Aorta (tissue), 5 donors: ENCODE measurements at places on chromosomes 12 and 14. TPM values are rescaled to one million over a fixed set of nuclear protein-coding genes. Genes with fewer than 3 reads are reported as not detected.

The SLC6A15 gene
- polyA plus RNA-seq: not detected

The HPD gene
- 6.6 TPM for polyA plus RNA-seq

The HEATR5A gene
- polyA plus RNA-seq: 7.5 TPM

The SLCO1B3 gene
- not detected for polyA plus RNA-seq

The CMA1 gene
- not detected for polyA plus RNA-seq

The GPR68 gene
- not detected for polyA plus RNA-seq

The NRXN3 gene
- 6.7 TPM for polyA plus RNA-seq

The PTPRO gene
- 8.1 TPM for polyA plus RNA-seq

The TAS2R8 gene
- not detected for polyA plus RNA-seq

The PSME2 gene
- polyA plus RNA-seq: 261 TPM

The RAPGEF3 gene
- polyA plus RNA-seq: 3.1 TPM

The TRMT61A gene
- 6.4 TPM for polyA plus RNA-seq

The SYCP3 gene
- polyA plus RNA-seq: 0.03 TPM

The TPH2 gene
- not detected for polyA plus RNA-seq

The MUCL1 gene
- polyA plus RNA-seq: not detected

The DEGS2 gene
- 0.10 TPM for polyA plus RNA-seq

The MIP gene
- polyA plus RNA-seq: not detected
